NCI-H1105 treated with DMSO at 0.1 percent for 48 hours (cell line): ENCODE measurements at places on chromosomes 7 and 10.
A peak's percentile ranks its signal among the peaks of the same experiment; 100 is the strongest.

DNA sequence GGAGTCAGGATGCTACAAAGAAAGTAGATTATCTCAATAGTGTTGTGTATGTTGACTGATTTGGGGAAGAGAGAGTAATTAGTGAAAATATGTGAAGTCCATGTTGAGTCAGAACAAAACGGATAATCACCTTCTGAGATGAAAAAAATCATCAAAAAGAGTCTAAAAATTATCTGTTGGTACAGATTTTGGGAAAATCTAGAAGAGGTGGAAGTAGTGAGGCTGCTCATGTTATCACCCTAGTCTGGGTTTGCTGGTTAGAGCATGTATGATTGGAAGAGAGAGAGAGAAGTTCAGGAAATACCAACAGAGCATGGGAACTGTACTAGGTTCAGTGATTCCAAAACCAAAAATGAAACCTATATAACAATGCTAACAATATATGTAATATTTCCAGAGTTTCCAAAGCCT, 12.3 kb downstream of the RPA3 start:
- DNase-seq = no peak

- DNase-seq = no peak
Measured at GRCh38 chr10:70296406-70296899, 12.6 kb upstream of the NPFFR1 start.

GRCh38 chr10:73554721-73555120, 36.4 kb downstream of the USP54 start:
- DNase-seq = peak; percentile 14

GRCh38 chr7:80236681-80237080, 102.0 kb downstream of the GNAI1 start:
- DNase-seq = no peak
